ENCODE measurements at places on chromosomes 3 and 15.

DNA sequence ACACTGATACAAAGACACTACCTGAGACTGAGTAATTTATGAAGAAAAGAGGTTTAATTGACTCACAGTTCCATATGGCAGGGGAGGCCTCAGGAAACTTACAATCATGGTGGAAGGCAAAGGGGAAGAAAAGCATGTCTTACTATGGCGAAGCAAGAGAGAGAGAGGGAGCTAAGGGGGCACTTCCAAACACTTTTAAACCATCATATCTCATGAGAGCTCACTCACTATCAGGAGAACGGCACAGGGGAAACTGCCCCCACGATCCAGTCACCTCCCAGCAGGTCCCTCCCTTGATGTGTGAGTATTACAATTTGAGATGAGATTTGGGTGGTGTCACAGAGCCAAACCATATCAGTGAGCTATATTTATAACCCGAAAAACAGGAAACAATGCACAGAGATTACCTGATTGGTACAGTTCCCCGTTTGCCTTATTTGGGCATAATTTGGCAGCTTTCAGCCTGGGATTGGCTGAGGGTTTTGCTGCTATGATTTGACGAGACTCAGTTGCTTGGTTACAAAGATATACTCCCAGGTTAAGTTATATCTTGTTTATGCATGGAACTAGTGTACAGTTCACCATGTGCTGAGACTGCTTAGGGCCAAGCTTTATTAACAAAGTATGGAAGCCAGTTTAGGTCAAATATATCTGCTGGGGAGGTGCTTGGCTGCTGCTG is 184.2 kb downstream of the NR2F2 start:
- DNase-seq = no peak

DNA sequence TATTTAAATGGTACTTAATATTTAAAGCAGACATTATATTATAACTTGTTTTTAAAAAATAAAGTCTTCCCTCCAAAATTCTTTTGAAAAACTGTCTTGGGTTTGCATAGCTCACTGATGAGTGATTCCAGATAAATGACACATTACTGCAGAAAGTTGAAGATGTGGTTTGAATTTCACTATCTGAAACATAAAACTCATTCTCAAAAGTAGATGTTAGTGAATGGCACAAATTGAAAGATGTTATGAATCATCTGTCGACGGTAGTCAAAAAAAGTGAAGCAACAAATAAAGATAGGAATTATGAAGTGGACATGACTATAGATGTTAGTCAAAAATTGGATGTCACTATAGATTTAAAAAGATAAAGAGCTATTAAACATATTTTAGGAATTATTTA is 280.5 kb downstream of the GAP43 start:
- DNase-seq = no peak

- no peak for DNase-seq
These were observed 49.9 kb downstream of the P3H2 start for GRCh38 chr3:190070622-190071347.

DNA sequence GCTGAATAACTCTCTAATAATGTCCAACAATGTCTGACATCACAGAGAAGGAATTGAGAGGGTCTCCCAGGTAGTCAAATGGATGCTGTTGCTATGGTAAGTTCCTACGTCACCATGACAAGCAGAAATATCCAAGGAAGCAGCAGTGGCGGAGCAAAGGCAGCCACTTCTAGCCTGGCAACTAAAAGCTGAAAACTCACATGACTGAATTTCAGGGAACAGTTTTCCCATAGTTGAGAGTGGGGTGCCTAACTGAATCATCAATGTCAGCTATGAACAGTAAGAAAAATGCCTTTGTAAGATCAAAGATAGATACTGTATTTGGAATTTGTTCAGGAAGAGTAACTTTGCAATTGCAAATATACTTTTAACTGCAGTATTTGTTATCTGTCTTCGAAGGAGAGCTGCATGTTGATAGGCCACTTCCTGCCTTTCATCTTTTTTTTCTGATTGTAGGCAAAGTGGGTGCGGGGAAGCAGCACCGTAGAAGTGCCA is 161.7 kb downstream of the BBX start:
- DNase-seq = no peak

DNA sequence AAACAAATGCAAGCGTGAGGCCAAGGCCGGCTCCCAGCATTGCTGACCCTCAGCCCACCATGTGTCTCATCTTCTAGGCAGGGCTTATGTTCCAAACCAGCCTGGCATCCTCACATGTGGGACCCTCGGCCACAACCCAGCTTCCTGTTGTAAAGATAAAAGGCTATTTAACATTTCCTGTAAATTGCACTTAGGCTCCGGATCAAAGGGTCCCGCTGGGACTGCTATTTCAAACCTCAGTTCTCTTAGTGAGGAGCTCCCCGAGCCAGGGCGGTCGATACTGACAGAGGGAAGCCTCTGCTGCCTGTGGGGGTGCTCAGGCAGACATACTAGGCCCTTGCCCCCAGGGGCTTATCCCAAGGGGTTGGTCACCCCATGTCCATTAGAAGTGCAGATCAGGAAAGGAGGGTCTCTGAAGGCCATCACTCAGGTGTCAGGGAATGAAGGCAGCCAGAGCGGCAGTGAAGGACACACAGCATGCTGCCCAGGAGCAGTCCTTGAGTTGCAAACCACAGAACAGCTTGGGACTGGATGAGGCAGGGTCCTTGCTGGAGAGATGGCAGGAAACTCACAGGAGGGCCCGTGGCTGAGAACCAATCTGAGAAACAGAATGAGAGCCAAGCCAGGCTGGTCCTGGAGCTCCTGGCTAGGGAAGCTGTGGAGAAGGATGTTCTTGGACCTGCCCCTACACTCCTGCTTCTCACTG is 239.9 kb downstream of the TLE3 start:
- DNase-seq = no peak

DNA sequence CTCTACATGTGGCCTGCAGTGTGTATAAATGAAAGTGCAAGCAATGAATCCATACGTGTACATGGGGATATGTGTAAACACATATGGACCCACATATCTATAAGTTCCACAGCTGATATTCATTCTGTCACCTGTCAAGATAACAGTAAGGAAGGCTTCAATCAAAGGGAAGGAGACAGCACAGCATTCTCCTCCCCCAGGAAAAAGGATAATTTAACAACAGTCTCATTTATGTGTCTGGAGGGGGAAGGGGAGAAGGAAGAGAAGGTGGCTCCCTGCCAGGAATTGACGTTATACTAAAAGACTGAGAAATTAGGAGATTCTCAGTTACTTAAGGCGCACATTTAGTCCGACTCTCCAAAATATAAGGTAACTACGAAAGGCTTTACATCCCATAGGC is 345.9 kb downstream of the FOXP1 start:
- no peak for DNase-seq

Measured in DMS79 (cell line).